NCI-H774 (cell line): ENCODE measurements at places on chromosomes 4 and X.

GRCh38 chr4:53039741-53040458, 177.8 kb downstream of the RASL11B start:
- no peak for DNase-seq

- no peak for DNase-seq
Observed at GRCh38 chr4:1246901-1247863, 1.7 kb downstream of the CTBP1 start.

- no peak for DNase-seq
Observed at GRCh38 chr4:168656946-168657473, 160.2 kb downstream of the PALLD start.

- DNase-seq, result no peak
Observed at GRCh38 chr4:157803845-157804521, 368.8 kb downstream of the GASK1B start.

GRCh38 chrX:153063315-153063714, 7.0 kb downstream of the PNMA3 start:
- DNase-seq, result no peak
